Activated naive CD4-positive, alpha-beta T cell (primary cell): ENCODE measurements at places on chromosomes 6 and 20.

- no peak for DNase-seq
Observed at GRCh38 chr6:46819561-46819960, 26.4 kb downstream of the MEP1A start.

GRCh38 chr6:119360262-119360915 is 10.8 kb upstream of the MAN1A1 start:
- no peak for DNase-seq

- DNase-seq, result no peak
Observed at GRCh38 chr20:32830437-32830836, 10.7 kb downstream of the MAPRE1 start.

DNA sequence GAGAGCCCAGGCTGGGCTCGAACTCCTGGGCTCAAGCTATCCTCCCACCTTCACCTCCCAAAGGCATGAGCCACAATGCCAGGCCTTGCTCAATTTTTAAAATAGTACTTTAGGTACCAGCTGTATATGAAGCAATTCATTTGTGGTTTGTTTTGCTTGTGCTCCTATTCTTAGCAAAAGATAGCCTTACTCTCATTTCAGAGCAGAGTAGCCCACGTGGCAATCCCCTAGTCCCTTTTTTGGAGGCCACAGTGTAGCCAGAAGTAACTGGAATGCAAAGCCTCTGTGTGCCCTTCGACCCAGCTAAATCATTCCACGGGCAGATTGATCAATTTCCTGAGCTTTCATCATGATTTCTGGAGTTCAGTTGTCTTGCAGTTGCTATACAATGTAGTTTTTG is 372.2 kb downstream of the NRN1 start:
- DNase-seq, result no peak
